ENCODE measurements at places on chromosomes 6 and 20.

- no peak for DNase-seq
These were observed 293.1 kb upstream of the KCNQ5 start for GRCh38 chr6:72328775-72329174.

DNA sequence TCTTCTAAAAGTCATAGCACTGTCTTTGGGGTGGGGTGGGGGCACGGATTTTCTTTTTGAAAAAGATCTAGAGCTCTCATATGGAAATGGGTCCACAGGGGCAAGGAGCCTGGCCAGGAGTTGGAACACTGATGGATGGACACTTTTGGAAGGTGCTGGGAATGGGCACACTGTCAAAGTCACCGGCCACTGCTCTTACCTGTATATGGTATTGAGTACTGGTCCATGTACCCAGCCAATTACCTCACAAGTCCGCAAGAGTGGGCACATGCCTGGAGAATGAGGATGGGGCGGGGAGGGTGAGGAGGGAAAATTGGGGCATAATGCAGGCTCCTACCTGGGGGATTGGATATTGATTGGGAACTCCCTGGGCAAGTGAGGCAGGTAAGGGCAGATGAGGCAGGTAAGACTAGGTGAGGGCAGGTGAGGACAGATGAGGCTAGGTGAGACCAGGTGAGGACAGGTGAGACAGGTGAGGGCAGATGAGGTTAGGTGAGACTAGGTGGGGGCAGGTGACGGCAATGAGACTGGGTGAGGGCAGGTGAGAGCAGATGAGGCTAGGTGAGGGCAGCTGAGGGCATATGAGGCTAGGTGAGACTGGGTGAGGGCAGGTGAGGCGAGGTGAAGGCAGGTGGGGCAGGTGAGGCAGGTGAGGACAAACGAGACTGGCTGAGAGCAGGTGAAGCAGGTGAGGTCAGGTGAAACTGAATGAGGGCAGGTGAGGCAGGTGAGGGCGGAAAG is 167.9 kb downstream of the NRN1 start:
- no peak for DNase-seq

- no peak for DNase-seq
These were observed 306.7 kb downstream of the RNF144B start for GRCh38 chr6:18693881-18694280.

GRCh38 chr6:71460933-71461332 is 172.3 kb downstream of the OGFRL1 start:
- no peak for DNase-seq

DNA sequence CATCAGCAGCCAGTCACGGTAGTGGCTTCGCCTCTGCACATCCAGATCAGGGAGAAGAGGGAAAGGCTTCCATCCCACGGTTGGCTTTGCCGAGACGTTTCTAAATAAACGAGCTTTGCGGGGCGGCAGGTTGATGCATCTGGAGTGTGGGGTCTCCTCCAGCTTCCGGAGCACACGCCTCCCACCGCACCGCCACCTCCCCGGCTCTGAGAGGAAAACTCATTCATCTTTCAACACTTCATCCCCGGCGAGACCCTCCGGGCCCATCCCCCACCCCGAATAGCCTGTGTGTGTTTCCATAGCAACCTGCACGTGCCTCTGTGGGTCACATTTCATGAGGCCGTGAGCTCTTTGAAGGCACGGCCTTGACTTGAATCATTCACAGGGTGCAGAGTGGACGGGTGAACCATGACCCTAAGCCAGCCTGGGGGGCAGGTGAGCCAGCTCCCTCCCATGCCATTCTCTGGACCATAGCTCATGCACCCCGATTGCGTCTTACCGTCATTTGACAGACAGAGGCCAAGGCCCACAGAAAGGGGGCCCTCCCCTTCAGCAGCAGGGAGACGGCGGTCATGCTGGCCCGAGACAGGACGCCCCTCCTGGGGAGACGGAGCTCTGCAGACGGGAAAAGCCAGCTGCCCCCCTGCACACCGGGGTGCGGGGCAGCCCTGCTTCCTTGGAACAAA is 16.2 kb upstream of the CHRNA4 start:
- DNase-seq = no peak

GRCh38 chr6:4472222-4472621 is 304.0 kb upstream of the CDYL start:
- no peak for DNase-seq

GRCh38 chr20:38590676-38591473 is 9.9 kb downstream of the ADIG start:
- no peak for DNase-seq

DNA sequence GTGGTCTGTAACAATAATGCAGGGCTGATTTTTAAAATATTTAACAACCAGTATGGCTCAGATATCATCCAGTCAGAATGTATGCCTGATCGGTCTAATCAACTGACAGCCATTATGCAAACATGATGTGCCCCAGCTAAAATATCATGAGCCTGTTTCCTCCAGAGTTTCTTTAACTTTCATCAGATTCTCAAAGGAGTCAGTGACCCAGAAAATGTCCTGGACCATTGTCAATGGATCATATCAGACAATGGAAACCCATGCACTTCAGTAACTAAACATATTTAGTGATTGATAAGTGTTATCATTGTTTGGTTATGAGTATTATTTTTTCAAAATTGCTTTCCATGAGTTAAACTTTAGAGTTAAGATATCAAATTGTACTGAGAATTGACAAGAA is 173.5 kb downstream of the LMBRD1 start:
- no peak for DNase-seq

GRCh38 chr6:137811121-137811915 is 55.7 kb upstream of the TNFAIP3 start:
- DNase-seq = peak; percentile 68

DNA sequence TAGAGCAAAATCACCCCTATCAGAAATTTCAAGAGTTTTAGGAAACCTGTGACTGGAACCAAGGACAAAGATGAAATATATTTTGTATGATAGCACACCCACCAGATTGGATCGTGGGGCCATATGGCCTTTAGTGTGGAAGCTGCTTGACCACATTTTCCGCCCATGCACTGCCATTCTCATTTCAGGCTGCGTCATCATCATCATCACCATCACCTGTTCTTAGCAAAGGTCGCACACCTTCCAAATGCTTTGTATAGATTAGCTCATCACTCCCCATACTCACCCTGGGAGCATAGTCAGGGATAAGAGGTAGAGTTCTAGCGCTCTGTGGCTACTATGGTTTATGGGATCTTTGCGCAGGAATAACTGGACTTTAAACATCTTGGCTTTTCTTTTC is 185.7 kb downstream of the MTHFD1L start:
- no peak for DNase-seq

GRCh38 chr6:1865585-1865984 is 255.9 kb downstream of the FOXC1 start:
- no peak for DNase-seq

DNA sequence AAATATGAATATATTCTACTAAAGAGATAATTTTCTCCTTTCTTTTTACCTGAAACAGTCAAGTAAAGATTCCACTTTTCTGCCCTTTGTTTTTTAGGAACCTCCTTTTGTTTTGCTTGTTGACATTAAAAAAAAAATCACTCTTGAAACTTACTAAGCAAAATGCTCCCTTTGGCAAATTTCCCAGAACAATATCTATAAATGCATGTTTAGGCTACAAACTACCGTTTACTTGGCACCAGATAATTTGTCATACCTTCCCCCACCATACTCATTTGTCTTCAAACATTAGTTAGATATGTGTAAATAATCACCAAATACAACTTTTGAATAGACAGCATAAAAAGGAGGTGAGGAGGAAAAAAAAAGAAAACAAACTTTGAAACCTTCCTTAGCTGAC is 604.7 kb downstream of the RFPL4B start:
- no peak for DNase-seq

- DNase-seq = no peak
These were observed 38.5 kb upstream of the AHI1 start for GRCh38 chr6:135535989-135536414.

DNA sequence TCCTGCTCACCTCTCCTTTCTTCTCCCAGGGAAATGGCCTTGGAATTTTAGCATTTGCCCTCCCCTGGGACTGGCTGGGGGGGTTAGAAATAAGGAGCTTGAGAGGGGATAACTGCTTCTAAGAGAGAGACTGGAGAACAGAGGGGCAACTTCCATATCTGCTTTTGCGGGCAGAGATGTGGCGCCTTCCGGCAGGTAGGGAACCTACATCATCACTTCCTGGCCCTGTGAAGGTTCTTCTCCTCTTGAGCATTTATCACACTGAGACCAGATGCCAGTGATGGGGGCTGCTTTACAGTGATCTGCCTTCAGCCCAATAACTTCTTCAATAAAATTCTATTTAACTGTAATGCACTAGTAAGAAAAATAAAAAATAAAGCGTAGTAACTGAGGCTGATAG is 48.1 kb downstream of the TBC1D7 start:
- DNase-seq = no peak

DNA sequence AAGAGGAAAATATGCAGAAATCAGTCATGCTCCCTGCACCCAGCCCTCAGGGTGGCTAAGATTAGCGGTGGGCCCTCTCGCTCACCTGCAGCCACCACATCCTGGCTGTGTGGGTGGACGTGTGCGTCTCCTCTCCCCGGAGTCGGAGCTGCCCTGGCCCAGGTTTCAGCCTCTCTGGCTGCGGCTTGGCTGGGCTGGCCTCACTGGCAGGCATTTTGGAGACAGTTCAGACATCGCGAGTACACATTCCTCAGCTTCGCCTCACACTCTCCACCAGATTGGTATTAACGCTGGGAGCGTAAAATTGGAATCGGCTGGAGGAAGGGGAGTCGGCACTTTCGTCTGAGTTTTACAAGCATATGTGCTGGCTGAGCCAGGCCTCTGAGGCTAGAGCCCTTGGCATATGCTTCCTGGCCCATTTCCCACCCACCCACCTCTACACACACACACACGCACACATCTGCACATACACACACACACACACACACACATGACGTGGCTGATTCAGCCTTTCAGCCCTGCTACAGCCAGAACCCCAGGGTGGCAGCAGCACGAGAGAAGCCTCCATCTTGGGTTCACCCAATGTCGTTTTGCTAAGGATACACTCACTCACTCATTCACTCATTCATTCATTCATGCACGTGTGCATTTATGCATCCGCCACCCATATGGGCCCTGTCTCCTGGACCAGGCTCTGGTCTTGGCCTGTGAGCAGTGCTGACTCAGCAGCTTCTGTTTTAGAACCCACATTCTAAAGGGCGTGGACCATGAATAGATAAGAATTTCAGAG is 42.9 kb downstream of the BCAS4 start:
- no peak for DNase-seq

GRCh38 chr6:20575125-20575524 is 40.9 kb downstream of the CDKAL1 start:
- DNase-seq = no peak

GRCh38 chr20:61830241-61830930 is 235.3 kb downstream of the TAF4 start:
- no peak for DNase-seq

- no peak for DNase-seq
These were observed 23.0 kb downstream of the MAP1LC3A start for GRCh38 chr20:34581341-34582184.

DNA sequence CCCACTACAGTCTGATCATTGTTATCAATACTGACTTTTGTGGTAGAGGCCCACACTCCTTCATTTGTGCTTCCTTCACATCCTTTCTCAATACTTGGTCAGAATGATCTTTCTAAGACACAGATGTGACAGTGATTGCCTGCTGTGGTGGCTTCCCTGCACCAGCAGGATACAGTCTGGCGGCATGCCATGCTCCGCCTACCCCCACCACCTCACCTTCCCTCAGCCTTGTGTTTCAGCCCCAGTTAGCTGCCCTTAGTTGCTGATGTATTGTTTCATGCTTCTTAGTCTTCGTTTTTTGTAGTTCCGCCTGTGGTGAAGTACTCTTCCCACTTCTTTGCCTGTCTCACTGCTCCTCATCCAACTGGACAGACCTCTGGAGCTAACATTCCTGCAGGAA is 10.9 kb downstream of the LRRC1 start:
- DNase-seq = no peak

GRCh38 chr20:5504061-5504739 is 187.4 kb upstream of the PROKR2 start:
- no peak for DNase-seq

- DNase-seq = no peak
These were observed 9.4 kb downstream of the TCFL5 start for GRCh38 chr20:62852196-62852595.

DNA sequence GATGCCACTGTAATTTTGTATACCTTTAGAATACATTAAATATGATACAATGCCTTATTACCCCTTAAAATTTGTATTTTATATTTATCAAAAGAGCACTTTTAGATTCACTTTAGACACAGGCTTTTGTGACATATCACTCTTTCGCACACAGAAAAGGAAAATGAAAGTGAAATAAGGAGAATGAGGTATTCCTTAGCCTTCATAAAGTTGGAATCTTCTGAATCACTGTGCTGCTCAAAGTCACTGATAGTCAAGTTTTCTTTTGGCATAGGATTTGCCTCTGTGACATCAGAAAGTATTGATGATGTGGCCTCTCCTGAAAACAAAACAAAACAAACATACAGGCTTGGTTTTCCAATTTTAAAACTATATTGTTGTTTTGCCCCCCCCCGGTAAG is 1097.1 kb downstream of the KIF16B start:
- DNase-seq = no peak

DNA sequence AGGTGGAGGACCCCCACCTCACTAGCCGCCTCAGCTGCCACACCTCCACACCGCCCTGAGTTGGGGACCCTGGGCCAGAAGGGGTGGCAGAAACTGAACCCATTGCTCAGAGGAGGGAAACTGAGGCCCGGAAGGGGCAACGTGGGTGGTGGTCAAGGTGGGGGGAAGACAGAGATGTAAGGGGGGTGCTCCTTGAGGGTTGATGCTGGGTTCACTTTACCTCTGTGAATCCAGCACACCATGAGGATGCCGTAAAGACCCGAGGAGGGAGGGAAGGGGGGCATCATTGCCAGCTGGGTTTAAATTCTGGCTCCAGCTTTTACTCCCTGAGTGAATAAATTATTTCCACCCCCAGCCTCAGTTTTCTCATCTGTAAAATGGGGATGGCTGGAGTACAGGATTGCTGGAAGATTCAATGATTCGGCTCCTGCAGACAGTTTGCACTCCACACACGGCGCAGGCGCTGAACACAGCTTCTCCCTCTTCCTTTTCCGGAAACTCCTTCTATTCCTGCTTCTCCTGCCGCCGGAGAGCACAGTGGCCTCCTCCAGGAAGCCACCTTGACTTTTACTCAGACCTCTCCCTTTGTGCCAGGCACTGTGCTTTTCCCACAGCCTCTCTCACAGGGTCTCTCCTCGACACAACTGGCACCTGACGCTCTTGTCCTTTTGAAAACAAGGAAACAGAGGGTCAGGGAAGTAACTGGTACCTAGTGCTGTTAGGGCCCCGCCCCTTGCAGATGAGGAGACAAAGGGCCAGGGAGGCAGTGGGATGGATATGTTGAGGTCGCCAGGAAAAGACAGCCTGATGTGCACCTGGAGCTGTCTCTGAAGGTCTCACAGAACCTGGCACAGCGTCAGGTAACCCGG is 59.4 kb downstream of the UBE2V1 start:
- no peak for DNase-seq

DNA sequence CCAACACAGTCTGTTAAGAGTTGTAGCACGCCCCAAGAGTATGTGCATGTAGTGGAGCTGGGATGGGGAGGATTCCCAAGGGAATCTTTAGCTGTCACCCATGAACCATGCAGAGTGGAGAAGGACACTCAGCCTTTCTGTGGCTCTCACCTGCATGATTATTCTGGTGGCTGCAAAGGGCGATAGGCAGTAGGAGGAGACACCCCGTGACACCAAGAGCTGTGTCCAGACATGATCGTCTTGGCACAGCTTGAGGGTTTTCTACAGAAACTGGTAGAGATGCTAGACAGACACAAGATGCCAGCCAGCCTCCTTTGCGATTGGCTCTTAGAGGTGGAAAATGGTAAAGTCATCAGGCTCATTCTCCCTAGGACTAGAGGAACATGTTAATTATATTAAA is 3.1 kb upstream of the CSE1L start:
- DNase-seq = no peak
